HFFc6 (cell line): ENCODE measurements at places on chromosomes 13 and 19. TPM values are rescaled to one million over a fixed set of nuclear protein-coding genes. Genes with fewer than 3 reads are reported as not detected.
A peak's percentile ranks its signal among the peaks of the same experiment; 100 is the strongest.

ANGPTL4 gene
- 1.9 to 9.8 TPM (median 4.5 TPM) in 3 replicates for total RNA-seq

AP2S1 gene
- total RNA-seq = 458 to 470 TPM (median 468 TPM) in 3 replicates

MEGF8 gene
- 17.7 and 23.8 TPM in 2 replicates for total RNA-seq

DNA sequence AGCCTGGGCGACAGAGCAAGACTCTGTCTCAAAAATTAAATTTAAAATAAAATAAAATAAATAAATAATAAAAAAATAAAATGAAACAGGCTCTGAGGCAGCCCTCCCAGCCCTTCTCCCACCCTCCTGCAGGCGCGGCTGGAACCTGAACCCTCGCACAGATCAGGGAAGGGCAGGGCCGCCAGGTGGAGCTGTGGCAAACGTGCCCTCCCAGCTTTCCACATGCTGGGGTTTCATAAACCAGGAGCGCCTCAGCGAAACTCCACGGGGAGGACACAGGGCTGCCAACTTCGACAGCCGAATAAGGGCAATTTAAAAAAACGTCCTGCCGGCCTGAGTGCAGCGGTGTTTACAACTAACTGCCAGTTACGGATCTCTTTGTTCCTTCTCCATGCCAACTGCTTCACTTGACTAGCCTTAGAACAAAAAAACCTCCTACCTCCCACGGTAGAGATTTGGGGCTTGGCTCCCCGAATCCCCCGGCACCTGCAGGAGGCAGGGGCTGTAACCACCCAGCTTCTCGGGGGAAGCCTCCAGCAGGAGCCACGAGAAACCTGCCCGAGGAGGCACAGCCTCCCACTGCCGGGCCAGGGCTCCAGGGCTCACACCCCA, 15.9 kb downstream of the ZNF787 start:
- no peak for DNase-seq

DNA sequence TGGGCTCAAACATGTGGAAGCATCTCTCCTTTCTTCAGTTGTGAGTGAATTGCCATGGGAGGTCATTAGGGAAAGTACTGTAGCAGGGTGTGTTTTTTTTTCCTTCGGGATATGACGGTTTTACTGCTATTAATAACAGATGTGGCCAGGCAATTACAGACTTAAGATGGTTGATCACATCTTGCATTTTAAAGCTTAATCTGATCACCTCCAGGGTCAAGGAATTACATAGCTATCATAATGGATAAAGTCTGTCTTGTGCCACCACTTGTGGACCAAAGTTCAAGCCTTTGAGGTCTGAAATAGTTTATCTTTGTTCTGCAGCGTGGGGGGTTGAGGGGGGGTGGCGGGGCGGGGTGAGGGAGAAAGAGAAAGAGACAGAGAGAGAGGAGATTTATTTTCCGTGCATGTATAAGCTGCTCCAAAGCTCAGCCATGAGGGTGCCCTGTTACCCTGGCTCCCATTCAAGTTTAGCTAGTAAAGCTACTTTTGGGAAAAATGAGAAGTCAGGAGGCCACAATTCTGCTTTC, 5.5 kb upstream of the SERP2 start:
- peak; percentile 39 for DNase-seq
